ENCODE measurements at places on chromosomes 5 and 9.

DNA sequence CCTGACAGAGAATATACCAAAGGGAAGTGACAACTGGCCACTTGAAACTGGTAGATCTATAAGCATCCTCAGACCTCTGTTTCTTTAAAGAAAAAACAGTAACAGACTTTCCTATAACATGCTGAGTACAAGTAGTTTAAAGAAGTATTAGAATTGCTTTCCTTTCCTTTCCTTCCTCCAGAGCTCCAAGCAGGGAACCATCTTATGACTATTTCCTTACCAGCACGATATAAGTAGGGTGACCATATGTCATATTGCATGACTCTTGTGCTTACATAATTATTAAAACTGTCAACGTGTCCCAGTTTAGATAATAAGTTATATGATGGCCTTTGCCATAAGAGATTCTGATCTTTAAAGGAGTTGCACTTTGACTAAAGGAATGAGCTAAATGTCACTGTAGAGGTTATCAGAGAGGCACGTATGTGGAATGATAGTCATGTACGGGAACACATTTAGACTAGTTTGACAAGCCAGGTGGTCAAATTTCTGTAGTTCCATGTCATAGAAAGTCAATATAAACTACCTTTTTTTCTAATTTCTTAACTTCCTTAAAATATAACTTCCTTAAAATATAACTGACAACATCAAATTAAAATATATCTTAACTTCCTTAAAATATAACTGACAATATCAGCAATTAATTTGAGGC is 212.7 kb upstream of the CD180 start:
- no peak for DNase-seq

DNA sequence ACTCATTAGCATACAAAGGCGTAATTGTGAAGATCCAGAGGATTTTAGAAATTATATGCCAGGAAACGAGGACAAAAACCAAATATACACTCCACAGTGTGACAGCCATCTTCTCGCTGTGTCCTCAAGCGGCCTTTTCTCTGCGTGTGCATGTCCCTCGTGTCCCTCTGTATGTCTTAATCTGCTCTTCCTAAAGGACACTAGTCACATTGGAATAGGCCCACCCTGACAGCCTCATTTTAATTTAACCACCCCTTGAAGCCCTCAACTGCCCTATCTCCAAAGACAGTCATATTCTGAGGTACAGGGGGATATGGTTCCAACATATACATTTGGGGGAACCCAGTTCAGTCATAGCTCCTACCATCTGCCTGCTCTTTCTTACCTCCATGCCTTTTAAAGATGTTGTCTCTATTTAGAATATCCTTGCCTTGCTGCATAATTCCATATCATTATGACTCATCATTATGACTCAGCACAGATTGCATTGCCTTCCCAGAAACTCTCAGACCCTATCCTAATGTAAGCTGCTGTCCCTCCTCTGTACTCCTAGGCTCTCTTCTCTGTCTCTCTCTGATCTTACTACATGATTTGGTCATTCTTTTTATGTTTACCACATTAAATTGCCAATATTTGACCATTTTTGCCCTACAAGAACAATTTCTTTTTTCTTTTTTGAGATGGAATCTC is 210.9 kb downstream of the AOPEP start:
- DNase-seq, result no peak

DNA sequence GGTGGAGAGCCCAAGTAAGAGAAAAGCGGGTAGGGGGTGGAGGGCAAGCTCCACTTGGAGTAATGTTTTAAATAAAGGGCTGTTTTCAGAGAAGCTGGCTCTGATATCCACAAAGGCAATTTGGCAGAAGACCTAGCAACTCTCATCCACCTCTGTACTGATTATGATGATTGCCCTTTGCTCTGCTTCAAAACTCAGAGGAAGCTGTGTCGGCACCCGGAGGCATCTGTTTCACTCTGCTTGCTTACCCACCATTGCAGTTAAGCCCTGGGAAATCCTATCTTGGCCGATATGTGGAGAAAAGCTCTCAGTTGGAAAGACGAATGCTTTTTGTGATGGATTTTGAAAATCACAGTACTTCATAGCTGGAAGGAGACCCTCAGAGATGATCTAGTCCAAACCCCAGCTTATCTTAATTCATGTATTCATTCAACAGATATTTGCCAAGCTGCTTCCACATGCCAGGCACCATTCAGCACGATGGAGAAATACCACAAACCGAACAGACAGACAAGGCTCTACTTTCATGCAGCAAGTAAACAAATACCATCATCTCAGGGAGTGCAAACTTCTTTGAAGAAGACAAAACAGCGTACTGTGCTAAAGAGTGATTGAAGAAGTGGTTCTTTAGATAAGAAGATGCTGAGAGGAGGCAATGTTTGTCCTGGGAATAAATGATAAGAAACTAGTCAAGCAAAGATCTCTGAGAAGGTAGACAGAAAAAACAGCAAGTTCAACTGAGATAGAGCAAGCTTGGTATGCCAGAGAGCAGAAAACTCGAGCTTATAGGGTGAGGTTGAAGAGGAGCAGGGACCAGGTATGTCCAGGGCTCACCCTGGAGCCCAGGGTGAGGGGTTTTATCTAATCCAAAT is 140.4 kb upstream of the SPDL1 start:
- DNase-seq, result no peak

- DNase-seq, result no peak
Measured at GRCh38 chr5:55634209-55634805, 77.8 kb downstream of the SLC38A9 start.

DNA sequence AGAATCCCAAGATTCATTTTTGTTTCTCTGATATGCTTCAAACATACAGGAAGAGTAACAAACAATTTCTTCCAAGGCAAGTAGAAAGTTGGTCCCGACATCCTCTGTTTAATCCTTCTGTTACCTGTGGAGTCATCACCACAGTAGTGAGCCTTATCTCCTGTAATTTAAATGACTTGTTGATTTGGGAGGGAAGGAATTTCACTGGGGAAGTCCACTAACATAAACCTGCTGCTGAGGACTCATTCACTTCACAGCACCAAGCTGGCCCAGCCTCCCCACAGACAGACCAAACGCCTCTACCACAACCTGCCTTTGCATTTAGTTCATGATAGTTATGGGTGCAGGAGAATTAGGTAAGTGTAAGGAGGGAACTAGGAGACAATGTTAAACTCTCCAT is 63.2 kb downstream of the PRKACG start:
- no peak for DNase-seq

GRCh38 chr5:32325616-32326015 is 12.9 kb upstream of the MTMR12 start:
- DNase-seq, result no peak

GRCh38 chr9:105251733-105252404 is 7.4 kb downstream of the SLC44A1 start:
- peak; percentile 39 for DNase-seq

DNA sequence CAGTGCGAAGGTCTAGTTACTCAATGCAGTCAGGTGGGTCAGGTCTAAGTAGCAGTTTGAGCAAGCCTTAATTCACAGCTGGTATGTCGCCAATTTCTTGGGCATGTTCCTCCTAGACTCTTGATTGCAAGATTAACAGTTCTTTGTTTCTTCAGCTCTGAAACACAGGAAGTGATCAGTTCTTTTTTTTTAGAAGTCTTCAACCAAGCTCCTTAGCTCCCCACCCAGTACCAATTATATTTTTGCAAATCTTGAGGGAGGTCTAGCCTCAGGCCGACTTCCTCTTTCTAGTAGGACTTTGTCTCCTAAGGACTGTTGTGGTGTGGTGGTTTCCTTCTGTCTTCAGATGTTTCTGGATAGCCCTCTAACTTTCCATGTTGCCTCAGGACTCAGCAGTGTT is 2054.2 kb downstream of the MAT2B start:
- no peak for DNase-seq

GRCh38 chr9:93257808-93258331 is 73.9 kb downstream of the WNK2 start:
- no peak for DNase-seq

DNA sequence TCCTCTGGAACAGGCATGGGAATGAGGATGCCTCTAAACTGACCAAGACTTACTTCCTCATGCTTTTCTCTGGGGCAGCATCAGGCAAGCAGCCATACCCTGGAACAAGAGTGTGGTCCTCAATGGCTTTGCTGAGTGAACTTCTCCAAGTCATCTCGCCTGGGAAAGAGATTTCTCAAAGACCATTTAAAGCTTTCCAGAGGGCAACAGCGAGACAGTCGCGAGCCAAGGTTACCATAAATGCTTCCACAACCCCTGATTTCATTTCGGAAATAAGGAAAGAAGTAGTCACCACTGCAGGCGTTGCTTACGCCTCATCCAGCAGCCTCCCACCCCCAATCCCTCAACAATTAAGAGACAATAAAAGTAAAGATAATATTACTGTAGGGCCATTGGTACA is 1.1 kb upstream of the SNCAIP start:
- no peak for DNase-seq

- no peak for DNase-seq
Measured at GRCh38 chr5:93267276-93267675, 313.7 kb downstream of the NR2F1-AS1 start.

DNA sequence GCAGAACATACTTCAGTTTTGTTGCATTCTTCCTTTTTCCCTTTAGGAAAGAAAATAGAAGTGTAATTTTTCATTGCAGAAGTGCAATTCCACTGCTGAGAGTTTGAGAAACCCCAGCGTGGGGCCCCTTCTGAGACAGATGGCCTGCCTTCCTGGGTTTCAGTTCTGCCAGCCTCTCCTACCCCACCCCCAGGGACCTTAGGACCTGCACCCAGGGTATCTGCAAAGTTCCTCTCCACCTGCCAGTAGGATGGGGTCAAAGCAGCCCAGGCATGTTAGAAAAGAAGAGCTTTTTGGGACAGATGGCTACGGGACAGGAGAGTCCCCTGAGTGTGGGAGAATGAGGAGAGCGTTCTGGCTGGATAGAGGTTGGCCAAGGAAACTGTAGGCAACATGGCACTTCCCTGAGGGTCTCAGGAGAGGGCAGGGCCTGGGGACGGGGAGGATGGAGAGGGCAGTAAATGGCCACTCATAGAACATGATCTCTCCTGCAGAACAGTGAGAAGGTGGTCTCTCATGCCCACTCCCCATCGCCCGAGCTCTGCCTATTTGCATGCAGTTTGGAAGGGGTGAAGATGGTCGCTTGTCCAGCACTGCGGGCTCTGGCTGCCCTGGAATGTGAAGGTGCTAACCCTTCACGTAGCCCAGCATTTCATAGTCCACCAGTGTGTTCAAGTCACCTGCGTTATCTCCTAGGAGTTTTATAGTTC is at the start of gene TIFAB:
Gene TIFAB, minus strand, starts transcription at position 31 of the 710 bp plus-strand sequence. CDS start 2,412 bp downstream, outside the sequence.
- DNase-seq, result no peak

- DNase-seq, result no peak
Measured at GRCh38 chr5:34529581-34530331, 126.4 kb upstream of the RAI14 start.

GRCh38 chr5:125152461-125153189 is 406.2 kb upstream of the ZNF608 start:
- DNase-seq, result no peak
